Activated naive CD8-positive, alpha-beta T cell treated with anti-CD3 and anti-CD28 coated beads, Interleukin-2, amount 50 U/mL, for 16 hours (primary cell): ENCODE measurements at places on chromosomes 16 and 17.

DNA sequence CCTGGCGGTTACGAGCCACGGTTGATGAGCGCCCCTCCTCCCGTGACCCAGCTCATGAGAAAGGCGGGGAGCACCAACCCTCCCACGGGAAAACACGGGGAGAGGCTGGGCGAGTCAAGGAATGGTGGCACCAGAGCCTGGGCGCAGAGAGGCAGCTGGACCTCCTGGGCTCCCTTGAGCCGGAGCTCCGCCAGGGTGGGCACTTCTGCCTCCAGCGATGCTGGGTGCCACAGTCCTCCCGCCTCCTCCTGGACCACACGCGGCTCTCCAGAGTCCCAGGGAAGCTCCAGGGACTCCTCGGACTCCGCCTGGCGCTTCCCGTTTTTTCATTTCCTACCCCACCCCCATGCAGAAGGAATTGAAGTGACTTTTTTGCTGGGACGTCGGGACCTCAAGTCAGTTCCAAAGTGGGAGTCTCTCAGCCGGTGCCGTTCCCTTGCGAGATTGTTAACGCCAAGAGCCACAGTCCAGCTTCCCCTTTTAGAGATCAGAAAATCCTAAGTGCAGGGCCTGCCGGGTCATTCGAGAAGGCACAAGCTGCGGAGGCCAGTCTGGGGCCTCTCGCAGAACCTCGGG lies 6.6 kb upstream of the CBX8 start:
- DNase-seq = no peak

DNA sequence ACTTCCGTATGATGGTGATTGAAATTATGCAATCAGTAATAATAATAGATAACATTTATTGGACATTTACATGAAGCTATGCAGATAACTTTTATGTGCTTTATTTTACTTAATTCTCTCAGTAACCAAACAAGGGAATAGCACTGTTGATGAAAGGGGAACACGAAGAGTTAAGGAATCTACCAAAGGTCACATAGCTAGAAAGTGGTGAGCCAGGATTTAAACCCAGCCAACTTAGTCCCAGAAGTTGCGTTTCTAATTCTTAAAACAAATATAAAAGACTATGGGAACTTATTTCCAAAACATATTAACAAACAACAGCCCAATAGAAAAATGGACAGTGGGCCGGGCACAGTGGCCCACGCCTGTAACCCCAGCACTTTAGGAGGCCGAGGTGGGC lies 9.7 kb downstream of the SPNS3 start:
- no peak for DNase-seq

DNA sequence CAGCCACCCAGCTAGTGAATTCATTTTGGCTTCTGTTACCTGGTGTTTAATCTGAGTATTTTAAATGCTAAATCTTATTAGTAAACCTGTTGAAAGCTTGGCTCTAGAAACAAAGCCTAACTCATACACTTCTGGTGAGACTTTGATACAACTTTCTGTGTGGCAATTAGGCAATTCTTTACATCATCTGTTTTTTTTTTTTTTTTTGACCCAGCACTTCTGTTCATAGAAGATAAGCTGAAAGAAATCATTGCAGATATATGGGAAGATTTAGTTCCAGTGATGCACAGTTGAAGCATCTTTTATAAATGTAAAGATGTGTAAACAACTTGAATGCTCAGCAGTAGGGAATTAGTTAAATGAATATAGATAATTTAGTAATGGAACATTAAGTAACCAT lies 21.7 kb upstream of the ABCC11 start:
- DNase-seq = no peak

- DNase-seq = no peak
Measured at GRCh38 chr17:79871131-79871530, 31.9 kb upstream of the CBX4 start.

DNA sequence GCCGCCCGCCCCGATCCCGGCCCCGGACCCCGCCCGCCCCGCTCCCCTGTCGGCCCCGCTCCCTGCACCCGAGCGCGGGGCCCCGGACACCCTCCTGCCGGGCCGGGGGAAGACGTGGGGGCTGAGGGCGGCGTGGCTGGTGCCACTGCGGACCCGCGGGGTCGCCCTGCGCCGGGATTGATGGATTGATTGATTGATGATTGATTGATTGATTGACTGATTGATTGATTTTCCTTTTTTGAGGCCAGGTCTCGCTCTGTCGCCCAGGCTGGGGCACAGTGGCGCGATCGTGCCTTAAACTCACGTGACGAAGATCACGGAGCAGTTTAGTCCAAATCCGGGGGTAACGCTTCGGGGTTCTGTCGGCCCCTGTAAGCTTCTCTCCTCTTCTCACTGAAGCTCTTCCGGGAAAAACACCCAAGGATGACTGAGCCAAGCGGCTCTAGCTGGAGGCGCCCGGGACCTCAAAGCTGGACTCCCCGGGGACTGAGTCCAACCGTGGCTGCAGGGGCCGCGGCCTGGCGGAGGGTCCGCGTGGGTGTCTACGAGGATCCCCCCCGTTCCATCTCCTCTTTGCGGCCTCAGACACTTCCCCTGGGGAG lies 40.2 kb upstream of the BHLHA9 start:
- DNase-seq = no peak

- peak; percentile 79 for DNase-seq
Measured at GRCh38 chr17:68035131-68035522, 408 bp upstream of the KPNA2 start.

DNA sequence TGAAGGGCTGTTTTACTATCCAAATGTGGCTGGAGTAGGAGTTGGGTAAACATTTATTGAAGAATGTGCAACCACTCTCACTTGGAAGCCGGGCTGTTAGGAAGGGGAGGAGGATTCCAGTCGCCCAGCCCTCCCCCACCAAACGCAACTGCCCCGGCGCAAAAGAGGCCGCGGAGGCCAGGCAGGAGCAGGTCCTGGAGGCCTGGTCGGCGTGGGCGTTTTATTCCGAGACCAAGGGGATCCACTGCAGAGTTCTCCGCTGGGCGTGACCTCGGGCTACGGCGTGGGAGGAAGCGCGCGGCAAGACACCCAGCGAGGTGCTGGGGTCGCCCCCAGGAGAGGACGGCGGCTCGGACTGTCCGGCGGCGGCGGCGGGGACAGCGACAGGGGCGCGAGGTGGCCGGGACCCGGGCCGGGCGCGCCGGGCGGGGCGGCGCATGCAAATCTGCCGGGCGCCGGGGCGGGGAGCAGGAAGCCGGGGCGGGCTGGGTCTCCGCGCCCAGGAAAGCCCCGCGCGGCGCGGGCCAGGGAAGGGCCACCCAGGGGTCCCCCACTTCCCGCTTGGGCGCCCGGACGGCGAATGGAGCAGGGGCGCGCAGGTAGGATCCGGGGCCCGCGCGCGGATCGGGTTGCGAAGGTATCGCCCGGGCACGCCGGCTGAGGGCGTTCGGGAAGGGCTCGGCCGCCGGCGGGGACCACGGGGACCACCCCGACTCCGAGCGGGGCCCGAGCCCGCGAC lies at the start of gene IL4R:
Gene IL4R (plus strand): TSS at position 553 of the 739 bp plus-strand sequence. CDS start 26,230 bp downstream, outside the sequence.
- no peak for DNase-seq

DNA sequence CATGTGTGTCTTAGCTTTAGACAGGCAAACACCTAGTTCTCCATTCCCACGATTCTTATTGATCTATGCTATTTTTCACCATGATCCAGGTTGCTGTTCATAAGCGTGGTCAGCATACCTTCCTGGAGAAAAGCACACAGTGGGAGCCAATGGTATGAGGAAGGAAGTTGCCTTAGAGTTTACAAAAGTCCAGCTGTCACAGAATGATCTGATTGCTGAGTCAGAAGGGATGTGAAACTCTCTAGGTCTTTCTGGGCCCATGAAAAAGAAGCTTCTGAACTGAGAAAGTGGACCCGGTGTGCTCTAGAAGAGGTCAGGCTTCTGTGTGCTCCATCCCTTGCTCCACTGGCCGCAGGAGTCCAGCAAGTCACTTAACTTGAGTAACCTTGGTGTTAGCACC lies 71.0 kb upstream of the CCL1 start:
- DNase-seq = no peak

DNA sequence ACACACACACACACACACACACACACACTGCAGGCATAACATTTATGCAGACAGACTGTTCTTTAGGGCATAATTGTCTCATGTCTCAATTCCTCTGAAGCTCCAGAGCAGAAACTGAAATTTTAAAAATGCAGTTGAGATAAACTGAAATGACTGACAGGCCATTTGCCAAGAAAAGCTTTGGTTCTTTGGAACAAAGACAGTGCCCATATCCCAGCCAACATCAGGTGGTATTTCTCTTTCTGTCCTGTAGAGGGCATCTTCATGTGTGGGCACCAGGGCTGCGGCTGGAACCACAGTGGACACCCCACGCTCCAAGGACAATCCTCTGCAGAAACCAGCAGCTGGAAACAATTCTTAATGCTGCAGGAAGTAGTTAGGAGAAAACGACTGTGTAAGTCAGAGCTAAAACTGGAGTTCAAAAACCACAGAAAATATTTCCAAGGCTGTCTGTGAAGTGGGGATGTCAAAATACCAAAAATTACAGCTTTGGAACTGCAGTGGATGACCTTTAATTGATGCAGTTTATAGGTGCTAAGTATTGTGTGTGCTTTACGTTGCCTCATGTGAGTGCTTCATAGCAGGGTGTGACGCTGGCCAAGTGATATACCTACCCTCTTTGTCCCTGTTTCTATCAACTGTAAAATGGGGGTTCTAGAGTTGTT lies 10.6 kb upstream of the MEFV start:
- DNase-seq = no peak

GRCh38 chr16:87586201-87586782 lies 16.0 kb upstream of the JPH3 start:
- no peak for DNase-seq

DNA sequence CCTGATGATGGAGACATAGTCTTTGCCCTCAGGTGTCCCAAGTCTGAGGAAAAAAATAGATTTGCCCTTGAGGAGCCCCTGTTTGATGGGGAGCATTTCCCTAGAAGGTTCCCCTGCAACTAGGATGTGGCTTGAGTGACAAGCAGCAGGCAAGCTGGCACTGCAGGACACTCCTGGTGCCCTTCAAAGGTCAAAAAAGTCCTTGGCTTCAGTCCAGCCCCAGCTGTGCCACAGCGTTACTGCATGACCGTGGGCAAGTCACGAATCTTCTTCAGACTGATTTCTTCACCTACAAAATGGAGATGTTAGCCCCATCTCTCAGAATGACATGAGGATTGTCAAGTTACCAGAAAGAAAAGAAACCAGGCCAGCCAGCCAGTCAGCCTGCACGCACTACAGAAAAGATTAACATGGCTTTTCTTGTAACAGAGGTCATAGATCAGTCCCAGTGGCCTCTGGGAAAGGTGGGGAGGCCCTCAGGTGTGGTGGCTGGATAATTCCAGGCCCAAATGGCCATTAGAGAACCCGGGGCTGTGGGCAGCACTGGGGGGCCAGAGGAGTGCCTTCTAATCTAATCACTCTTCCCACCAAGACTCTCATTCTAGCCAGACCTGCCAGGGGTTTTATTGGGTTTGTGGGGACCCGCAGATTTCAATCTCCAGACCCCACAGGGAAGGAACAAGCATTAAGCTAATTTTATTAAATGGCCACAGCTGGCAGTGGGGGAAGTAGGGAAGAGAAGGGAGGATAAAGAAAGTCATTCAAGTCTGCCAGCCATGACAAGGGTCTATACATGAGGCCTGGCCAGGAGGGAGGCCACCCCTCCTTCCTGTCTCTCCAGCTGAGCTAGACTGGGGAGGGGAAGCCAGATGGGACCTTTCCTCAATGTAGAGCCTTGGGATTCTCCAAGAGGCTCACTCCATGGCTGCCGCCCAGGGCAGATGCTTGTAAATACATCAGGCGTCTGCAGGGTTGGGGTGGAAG lies 9.7 kb upstream of the KIF18B start:
- no peak for DNase-seq

GRCh38 chr17:30788918-30789317 lies 35.6 kb downstream of the CRLF3 start:
- DNase-seq = no peak

DNA sequence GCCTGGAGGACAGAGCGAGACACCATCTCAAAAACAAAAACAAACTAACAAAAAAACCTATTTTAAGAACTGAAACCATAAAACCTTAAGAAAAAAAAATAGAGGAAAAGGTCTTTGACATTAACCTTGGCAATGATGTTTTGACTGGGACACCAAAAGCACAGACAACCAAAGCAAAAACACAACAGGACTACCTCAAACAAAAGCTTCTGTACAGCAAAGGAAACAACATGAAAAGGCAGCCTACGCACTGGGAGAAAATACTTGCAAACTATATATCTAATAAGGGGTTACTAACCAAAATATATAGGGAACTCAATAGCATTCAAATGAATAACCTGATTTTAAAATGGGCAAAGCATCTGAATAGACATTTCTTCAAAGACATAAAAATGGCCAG lies 32.3 kb downstream of the CDR2 start:
- no peak for DNase-seq

DNA sequence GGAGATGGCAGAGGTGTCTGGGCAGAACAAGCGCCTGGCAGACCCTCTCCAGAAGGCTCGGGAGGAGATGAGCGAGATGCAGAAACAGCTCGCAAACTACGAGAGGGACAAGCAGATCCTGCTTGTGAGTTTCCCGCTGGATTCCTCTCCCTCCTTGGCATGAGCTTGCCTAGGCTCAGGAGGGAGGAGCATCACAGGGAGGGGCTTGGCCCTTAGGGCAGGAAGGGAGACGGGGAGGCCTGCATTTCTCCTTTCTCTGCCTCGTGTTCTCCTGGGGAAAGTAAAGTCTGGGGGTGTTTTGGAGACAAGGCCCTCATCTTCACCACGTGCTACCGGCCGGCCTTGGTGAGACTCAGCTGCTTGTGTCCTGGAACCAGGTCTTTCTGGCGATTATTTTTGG lies 18.0 kb upstream of the DBNDD1 start:
- no peak for DNase-seq

- no peak for DNase-seq
Measured at GRCh38 chr17:19539040-19539399, 5.4 kb downstream of the SLC47A1 start.

DNA sequence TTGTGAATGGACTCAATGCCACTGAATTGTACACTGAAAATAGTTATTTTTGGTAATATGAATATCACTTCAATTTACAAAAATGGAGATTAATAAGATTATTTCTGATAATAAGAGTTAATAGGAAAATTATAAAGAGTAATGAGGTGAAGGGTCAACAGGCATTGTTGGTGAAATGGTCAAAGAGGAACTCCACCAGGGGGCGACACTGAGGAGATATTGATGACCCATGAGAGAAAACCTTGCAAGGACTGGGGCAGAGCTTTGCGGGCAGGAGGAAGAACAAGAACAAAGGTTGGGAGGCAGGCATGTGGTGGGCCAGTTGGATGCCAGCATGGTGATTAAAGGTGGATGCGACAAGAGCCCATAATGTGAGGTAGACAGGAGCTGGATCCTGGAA lies 74.0 kb upstream of the XYLT1 start:
- DNase-seq = no peak

DNA sequence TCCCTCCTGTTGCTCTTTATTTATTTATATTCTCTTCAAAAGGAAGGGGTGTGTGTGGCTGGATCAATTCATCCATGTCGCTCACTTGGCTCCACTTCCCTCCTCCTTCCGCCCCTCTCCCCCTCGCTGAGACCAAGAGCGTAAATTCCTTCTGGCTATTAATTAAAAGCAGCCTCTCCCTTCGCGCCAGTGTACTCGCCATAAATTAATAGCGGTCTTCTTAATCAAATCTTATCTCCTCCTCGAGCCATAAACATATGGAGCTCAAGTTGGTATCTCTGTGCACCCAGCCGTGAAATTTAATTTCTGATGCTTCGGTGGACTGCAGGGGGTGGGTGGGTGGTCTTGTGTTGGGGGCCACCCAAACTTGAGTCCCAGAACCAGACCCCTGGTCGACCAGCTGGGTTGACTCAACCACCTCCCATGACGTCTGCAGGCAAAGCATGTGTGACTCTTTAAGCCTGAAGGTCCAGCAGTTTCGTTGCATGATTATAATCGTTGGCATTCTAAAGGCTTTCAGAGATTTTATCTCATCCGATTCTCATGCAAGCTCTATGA lies 57.9 kb downstream of the SDK2 start:
- no peak for DNase-seq
